ENCODE measurements at places on chromosomes 12 and 14.

- DNase-seq, result no peak
Observed at GRCh38 chr14:105622329-105622955, 96.1 kb downstream of the TMEM121 start.

DNA sequence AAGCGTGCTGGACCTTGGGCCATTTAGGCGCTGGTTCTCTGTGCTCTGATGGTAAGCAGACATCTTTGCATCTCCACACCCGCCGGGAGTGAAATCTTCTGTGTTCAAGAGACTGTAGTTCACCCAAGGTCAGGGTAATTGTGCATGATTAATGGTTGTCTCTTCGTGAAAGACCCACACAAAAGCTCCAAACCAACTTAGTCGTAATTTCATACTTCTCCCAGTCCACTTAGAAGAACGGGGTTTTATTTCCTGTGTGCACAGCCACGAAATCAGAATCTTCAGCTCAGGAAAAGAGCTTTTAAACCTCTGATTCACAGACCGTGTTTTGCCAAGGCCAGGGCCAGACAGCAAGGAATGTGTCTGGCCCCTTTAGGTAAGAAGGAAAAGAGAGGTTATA lies 640.9 kb downstream of the MED13L start:
- DNase-seq, result no peak

DNA sequence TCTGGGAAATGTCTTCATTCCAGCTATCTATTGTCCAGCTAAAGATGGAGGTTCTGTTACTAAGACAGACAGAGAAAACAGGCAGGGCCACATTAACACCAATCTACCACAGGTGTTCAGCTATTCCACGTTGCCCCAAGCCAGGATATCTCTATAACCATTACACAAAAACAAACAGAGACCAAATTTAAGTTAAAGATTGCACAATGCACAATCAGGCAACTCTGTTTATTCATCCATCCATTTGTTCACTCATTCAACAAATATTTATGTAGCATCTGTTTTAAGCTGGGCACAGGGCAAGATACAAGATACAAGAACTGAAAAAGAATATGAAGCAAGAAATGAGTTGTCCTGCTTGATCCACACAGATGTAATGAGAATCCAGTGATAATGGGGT lies 629.0 kb downstream of the MED13L start:
- no peak for DNase-seq

DNA sequence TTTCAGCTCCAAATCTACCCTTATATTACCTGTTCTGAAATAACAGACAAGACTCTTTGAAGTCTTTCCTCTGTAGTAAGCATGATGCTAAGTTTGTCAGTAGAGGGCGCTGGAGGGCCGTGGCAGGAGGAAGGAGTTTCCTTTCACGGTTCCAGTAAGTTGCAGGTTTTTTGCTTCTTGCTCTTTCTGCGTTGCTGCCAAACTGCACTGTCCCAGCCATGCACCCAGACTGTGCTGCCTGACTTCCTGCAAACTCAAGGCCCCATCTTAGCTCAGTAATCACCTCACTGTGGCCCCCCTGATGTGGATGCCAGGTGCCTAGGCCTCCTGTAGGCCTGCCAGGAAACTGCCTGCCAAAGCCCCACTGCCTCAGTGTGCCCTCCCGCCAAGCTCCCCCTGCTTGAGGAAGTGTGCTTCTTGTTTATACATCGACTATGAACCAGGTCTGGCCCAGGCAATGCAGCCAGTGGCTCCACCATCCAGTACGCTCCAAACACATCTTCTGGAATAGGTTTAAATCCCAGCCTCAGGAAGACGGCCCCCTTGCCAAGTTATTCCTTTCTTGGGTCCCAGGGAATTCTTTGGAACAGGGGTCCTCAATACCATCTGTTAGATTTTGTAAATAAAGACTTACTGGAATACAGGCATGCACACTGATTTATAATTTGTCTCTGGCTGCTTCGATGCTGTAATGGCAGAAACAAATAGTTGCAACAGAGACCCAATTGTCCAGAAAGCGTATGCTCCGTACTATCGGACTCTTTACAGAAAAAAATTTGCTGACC lies 193.7 kb upstream of the LRIG3 start:
- DNase-seq, result peak; percentile 92

DNA sequence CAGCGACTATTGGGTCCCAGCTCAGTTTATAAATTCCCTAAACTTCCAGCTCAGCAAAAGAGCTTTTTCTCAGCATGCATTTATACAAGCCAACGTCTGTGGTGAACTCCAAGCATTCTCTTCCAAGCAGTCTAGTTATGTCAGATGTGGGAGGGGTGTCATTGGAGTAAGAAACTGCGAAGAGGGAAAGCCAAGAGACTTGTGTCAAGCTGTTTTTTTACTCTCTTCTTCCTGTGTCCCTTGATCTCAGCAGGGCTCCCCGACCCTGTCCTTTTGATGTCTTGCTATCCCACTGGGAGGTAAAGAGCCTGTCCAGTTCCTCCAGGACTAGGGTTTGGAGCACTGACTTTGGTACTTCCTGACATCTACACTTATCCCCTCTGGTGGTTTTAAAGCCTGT lies 69.0 kb downstream of the PPM1H start:
- no peak for DNase-seq

- no peak for DNase-seq
Observed at GRCh38 chr12:124564971-124565491, 2.4 kb downstream of the NCOR2 start.

- peak; percentile 65 for DNase-seq
Observed at GRCh38 chr12:47870175-47870781, 34.5 kb downstream of the VDR start.

DNA sequence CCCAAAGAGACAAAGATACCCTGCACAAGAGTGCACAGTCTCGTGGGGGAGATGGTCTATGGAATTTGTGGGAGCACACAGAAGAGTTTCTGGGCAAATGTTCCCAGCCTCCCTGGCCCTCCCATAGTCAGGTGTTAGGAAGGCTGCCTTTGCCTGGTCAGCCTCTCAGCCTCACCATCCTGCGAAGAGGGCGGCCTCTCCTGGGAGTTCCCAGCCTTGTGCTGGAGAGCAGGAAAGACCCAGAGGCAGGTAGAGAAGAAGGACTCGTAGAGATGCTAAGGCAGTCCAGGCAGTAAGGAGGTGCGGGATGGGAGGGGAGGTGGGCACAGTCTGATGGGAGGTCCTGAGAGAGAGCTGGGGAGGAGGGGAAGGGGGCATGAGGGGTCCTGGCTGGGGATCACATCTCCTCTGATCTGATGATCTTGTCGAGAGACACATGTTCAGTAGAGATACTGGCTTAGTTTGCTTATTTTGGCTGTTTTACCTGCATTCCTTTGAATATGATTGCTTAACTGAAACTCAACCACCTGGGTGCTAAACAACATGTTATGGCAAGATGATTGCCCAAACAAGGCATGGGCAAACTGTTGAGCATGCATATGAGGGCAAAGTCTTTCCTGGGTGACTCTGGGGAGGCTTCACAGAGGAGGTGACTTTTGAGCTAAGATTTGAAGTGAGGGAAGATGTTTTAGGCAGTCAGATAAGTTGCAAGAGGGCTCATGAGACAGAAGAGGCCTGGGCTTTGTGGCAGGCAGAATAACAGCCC lies 10.5 kb downstream of the SERPINA6 start:
- DNase-seq, result no peak

- no peak for DNase-seq
Observed at GRCh38 chr14:96281486-96281885, 25.5 kb downstream of the BDKRB1 start.

DNA sequence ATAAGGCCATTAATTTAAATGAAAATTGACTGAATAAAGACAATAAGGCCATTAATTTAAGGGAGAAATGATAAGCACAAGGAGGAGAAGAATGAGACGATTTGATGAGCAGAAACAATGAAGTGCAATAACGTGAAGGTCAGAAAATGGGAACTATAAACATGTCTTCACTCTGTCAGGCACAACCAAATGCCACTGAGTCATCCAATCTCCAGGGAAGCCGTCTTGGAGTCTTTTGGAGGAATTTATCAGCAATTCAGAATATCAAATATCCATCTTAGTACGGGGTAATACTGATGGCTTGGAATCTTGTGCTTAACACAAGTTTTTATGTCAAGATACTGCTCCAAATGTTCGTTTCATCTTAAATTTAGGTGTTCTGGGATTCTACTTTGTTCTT lies 159.9 kb downstream of the CAPZA3 start:
- DNase-seq, result no peak

- DNase-seq, result no peak
Observed at GRCh38 chr14:55758796-55759195, 178.8 kb downstream of the KTN1 start.

DNA sequence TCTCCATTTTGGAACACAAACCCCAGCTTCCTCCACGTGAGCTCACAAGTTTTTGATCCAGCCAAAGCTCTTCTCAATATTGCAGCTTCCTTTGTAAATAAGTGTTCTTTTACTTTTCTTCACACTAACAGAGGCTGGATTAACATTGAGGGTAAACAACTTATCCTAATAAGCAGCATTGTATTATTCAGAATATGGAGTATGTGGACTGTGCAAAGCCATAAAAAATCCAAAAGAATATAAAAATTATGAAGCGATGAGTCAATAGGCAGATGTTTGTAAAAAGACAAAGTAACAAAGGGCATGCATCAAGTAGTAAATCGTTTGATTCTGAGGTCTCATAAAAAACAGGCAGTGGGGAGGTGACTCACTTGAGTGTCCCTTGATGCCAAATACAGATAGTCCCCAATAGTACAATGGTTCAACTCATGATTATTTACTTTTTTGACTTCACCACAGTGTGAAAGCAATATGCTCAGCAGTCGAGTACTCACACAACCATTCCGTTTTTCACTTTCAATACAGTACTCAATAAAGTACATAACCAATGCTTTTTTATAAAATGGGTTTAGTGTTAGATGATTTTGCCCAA lies 23.1 kb upstream of the KCNK10 start:
- DNase-seq, result no peak

DNA sequence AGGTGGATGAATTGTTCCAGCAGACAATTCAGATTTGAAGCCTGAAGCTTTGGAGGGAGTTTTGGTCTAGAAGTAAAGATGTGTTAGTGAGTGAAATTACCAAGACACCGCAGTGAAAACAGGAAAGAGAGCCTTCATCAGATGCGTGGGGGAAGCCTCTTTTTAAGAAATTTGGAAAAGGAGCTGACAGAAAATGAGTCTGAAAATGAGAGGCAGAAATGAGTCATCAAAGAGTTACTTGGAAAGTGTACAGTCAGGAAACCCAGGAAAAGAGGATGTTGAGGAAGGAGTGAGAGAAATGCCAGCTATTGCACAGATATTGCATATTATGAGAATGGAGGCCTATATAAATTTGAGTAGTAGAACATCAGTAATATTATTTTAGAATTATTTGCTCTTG lies 520.7 kb downstream of the NRXN3 start:
- no peak for DNase-seq

DNA sequence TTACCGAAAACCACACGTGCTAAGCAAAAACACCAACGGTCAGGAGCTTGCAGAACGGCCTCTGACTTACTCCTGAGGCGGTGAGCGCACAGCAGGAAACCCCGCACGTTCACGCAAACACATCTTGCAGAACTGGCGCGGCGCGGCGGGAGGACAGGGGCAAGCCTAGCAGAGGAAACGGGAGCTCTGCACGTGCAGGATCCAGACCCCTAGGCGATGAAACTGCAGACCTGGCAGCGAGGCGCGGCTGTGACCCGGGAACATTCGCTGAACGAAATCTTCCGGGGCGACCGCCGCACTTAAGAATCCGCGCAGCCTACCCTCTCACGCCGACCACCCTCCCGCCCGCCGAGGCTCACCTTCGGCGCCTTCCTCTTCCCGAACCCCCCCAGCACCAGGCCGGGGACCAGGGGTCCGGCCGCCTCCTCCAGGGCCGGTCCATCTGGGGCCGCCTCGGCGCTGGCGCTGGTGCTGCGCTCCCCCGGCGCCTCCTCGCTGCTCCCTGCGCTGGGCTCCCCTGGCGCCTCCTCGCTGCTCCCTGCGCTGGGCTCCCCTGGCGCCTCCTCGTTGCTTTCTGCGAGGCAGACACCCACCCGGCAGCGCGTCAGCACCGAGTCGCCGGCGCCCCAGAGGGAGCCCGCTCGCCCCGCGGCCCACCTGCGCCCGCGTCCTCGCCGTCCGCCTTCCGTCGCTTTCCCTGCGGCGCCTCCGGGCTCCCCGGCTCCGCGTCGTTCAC lies 615 bp downstream of the DDX51 start:
- DNase-seq, result peak; percentile 66

DNA sequence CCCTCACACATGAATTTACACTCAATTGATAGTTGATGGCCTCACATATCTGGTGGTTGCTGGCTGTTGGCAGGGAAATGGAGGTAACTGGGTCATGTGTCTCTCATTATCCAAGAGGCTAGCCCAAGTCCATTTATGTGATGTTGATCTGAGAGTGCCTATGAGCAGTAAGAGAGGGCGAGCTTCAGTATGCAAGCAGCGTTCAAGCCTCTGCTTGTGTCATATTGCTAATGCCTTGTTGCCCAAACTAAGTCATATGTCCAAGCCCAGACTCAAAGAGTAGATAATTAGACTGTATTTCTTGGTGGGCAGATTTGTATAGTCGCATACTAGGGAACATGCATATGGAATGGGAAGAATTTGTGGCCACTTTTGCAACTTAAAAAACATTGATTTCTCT lies 83.8 kb upstream of the DACT1 start:
- no peak for DNase-seq

- no peak for DNase-seq
Observed at GRCh38 chr14:42523666-42524065, 917.0 kb downstream of the LRFN5 start.

DNA sequence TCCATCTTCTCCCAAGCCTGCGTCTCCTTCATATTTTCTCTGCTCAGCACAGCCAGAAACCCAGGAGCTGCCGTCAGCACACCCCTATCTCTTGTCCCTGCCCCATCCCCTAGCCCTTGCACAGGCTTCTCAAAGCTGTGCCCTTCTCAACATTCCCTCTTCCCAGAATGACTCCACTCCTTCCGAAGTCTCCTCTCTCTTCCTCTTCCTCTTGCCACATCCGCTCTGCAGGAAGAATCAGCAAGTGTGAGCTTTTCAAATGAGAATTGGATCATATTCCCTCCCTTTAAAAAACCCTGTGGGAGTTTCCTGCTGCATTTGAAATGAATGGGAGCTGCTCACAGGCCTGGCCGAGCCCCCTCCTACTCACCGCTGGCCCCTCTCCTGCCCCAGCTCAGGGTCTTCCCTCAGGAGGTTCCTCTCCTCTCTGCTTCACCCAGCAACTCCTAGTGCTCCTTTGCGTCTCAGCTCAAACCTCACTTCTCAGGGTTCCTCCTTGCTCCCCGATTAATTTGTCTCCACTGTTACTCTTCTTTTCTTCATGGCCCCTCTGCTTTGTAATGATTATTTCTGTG lies 528.5 kb upstream of the CCDC196 start:
- no peak for DNase-seq
